GM12864 (cell line): ENCODE measurements at places on chromosomes 7 and 10.

DNA sequence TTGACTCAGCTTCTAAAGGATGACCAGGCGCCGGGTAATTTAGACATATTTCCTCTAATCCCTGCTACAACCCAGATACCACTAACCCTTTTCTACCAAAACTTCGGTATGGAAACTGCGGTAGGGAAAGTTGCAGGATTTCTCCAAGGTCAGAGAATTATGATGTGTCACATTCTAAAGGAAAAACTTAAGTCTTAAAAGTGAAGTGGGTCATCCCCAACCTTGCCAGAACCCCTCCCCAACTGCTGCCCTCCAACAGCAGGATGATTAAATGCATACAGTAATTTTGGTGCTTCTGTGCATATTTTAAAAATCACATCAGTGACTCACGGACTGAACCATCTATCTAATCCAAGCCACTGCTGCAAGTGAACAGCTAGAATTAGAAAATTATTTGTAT is 52.7 kb downstream of the GRB10 start:
- no peak for DNase-seq

- DNase-seq: no peak
Measured at GRCh38 chr10:121088524-121088923, 237.4 kb downstream of the WDR11 start.

DNA sequence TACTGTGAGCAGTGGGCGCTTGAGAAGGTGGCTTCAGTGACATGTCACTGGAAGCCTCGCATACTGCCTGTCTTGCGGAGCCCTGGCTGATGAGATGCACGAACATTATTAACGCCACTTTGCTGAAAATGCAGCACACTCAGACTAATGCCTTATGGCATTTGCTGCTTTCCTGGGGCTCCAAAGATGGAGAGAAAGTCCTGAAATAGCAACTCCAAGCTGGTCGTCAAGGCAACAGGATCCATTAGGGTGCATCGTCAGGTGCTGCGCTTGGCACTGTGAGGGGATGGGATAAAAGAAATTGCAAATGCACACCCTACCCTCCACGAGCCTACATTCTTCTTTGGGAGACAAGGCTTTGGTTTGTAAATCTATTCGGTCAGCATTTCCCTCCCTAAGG is 592.5 kb downstream of the TYW1 start:
- no peak for DNase-seq

DNA sequence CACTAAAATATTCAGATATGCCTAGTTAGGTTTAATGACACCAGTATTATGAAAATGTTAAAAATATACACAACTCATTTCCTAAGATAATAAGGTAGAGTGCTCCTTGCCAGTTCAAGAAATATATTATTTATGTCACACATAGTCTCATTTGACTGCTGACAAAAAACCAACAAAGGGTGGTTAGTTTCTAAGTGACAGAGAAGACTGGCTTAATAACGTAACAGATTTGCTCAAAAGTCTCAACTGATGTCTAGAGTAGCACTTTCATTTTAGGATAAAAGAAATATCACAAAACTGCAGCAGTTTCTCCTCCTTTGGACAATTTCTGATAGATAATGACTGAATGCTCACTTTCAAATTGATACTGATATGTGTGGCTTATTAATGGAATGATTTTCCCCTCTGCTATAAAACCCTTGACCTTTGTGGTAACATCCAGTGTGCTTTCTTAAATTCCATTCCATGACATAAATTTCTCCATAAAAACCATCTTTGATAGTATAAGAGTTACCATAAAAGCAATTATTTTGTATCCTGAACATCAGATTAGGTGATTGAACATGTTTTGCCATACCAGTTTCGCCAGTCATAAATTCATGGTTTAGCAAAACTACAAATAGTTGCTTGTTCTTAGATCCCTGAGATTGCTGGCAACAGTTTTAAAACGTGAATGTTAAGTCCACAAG is 94.2 kb downstream of the NRBF2 start:
- no peak for DNase-seq

DNA sequence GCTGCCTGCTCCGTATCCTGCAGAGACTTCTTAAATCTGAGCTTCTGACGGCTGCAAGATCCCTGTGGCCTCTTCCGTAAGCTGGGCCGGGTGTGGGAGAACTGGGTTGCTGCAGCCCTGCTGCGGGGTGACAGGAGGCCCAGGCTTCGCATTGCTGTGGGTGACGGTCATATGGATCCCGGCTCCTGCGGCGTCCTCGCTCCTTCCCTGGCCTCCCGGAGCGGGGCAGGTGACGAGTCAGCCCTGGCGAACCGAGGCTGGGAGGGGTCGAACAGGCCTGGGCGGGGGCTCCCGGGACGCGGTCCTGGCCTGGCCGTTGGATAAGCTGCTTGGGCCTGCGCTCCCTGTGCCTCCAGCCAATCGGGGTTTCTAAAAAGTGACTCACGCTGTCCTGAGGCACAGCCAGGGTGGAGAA is 7.8 kb upstream of the UBE2D1 start:
- no peak for DNase-seq
